Mesothelial cell of epicardium (in vitro differentiated cells): ENCODE measurements at places on chromosomes 2 and 18.

DNA sequence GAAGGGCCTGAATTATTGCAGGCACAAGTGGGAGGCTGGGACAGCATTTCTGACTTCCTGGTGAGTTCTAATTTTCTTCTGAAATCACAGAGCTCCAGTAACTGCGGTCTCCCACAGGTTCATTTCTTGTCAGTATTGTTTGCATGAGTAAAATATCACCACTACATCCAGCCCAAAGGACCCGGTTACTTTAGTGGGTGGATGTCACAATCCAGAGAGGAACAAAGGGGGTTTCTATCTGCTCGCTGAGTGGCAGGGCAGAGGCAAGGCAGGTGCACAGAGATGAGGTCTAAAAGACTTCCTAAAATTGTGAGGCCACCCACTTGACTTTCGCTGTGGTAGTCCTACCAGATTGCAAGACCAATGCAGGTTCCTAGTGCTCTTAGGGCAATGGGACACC, 800.4 kb upstream of the ID2 start:
- H3K4me1 ChIP-seq, result peaks cover 23% of the 10 kb centered on the region
- H3K4me3 ChIP-seq, result no peak overlapping the region
- H3K36me3 ChIP-seq, result no peaks in the 10 kb centered on the region
- peaks cover 29% of the 10 kb centered on the region for H3K27me3 ChIP-seq

GRCh38 chr18:48778344-48779011, 172.3 kb downstream of the SMAD7 start:
- DNase-seq, result no peak
- H3K27ac ChIP-seq, result peak overlapping the region; percentile 98
- no peak overlapping the region for H3K4me3 ChIP-seq

DNA sequence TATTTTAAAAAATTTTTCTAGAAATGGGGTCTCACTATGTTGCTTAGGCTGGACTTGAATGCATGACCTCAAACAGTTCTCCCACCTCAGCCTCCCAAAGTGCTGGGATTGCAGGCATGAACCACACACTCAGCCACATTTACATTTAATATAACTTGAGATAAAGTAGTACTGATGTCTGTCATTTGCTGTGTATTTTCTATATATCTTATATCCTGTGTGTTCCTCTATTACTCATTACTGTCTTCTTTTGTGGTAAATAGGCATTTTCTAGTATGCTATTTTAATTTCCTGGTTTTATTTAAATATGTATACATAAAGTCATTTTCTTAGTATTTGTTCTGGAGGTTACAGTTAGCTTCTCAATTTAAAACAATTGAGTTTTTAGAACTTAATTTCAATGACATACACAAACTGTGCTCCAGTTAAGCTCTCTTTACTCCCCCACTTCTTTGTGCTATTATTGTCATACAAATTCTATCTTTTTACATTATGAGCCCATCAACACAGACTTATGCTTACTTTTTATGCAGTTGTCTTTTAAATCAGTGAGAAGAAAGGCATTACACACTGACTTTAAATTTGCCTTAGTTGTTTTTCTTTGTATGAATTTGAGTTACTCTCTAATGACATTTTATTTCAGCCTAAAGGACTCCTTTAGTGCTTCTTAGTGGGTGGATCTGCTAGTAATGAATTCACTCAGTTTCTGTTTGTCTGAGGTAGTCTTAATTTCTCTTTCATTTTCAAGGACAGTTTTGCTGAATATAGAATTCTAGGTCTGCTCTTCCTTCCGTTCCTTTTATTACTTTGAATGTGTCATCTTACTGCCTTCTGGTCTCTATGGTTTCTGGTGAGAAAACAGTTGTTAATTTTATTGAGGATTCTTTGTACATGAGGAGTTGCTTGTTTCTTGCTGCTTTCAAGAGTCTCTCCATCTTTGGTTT, 6.2 kb upstream of the INPP4A start:
- no peak overlapping the region for H3K27ac ChIP-seq
- no peaks in the 10 kb centered on the region for H3K27me3 ChIP-seq
- H3K36me3 ChIP-seq, result peaks cover 2% of the 10 kb centered on the region
- DNase-seq, result no peak
- H3K4me1 ChIP-seq, result no peaks in the 10 kb centered on the region

DNA sequence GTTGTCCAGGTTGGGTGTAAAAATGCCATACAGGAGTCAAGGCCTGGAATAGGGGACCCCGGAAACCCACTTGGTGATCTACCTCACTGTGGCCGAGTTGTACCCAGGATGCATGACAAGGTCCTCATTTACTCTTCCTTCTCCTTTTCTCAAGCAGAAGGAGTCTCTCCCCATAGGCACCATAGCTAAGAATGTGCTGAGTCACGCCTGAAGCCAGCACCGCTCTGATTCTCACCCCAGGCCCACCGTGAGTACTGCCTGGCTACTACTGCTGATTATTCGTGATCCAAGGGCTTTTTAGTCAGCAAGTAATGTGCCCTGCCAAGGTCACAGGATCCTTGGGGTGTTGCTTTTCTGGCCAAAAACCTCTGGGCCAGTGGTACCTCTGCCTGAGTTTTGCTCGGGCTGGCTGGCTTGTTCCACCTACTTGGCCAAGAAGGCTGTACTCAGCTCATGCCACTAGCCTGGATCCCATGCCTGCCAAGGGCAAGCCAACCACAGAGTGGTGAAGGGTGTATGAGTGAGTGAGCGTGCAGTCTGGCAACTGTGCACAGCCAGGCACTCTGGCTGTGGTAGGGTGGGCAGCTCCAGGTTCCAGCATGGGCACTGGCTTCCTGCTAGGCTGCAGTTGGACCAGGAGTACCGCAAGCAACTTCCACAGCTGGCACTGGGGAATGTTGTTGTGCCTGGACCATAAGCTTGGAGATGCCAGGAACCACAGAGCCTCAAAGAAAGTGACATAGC, 650.1 kb upstream of the VRK2 start:
- H3K36me3 ChIP-seq, result no peaks in the 10 kb centered on the region
- H3K4me1 ChIP-seq, result no peaks in the 10 kb centered on the region
- H3K27me3 ChIP-seq, result no peaks in the 10 kb centered on the region
- no peak overlapping the region for H3K27ac ChIP-seq
- no peak for DNase-seq

DNA sequence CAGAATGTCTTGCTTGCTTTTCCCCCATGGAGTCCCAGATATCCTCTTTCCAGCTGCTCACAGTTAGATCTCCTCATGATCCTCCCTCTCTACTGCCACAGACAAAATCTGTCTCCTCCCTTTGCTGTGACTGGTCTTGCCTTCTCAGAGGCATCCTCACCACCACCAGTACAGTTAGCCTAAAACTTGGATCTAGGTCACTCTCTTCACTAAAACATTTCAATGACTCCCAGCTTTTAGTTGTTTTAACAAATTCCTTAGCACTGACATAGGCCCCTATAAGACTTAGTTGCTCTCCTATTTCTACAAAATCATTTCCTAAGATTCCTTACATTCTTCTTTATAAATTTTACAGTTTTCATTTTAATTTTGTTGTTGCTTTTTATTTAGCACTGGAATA, 734.2 kb upstream of the CHAC2 start:
- no peak for DNase-seq
- H3K4me1 ChIP-seq, result peaks cover 13% of the 10 kb centered on the region
- H3K27me3 ChIP-seq, result peaks cover 2% of the 10 kb centered on the region
- H3K27ac ChIP-seq, result no peak overlapping the region
